Esophagus mucosa (tissue), 1 donor: ENCODE measurements at places on chromosomes 3 and 15. TPM values are rescaled to one million over a fixed set of nuclear protein-coding genes. Genes with fewer than 3 reads are reported as not detected.

- no peak for ATAC-seq
Observed at GRCh38 chr3:107271787-107272387, 105.4 kb upstream of the CCDC54 start.

- ATAC-seq, result no peak
Observed at GRCh38 chr3:119731560-119732343, 28.9 kb downstream of the CFAP91 start.

- no peak for ATAC-seq
Observed at GRCh38 chr3:44099566-44100297, 142.0 kb upstream of the TOPAZ1 start.

- ATAC-seq, result no peak
Observed at GRCh38 chr3:8485943-8486342, 15.7 kb upstream of the LMCD1 start.

- peak; percentile 91 for ATAC-seq
Observed at GRCh38 chr3:24457719-24458118, 36.9 kb downstream of the THRB start.

DNA sequence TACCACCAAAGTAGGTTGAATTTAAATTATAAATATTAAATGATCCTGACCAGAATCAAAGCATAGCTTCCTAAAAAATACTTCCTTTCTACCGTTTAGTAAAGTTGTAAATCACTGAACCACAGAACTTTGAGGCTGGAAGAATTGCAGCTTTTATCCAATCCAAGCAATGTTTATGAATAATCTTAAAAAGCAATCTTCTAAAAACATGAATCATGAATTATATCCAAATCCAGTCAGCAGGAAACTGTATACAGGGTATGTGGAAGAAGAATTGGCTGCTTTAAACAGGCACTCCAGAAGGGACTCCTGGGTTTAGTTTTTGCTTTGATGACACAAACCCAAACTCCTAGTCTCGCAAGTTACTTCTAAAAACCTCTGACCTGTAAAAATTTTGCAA is 30.2 kb downstream of the HEG1 start:
- no peak for ATAC-seq

DNA sequence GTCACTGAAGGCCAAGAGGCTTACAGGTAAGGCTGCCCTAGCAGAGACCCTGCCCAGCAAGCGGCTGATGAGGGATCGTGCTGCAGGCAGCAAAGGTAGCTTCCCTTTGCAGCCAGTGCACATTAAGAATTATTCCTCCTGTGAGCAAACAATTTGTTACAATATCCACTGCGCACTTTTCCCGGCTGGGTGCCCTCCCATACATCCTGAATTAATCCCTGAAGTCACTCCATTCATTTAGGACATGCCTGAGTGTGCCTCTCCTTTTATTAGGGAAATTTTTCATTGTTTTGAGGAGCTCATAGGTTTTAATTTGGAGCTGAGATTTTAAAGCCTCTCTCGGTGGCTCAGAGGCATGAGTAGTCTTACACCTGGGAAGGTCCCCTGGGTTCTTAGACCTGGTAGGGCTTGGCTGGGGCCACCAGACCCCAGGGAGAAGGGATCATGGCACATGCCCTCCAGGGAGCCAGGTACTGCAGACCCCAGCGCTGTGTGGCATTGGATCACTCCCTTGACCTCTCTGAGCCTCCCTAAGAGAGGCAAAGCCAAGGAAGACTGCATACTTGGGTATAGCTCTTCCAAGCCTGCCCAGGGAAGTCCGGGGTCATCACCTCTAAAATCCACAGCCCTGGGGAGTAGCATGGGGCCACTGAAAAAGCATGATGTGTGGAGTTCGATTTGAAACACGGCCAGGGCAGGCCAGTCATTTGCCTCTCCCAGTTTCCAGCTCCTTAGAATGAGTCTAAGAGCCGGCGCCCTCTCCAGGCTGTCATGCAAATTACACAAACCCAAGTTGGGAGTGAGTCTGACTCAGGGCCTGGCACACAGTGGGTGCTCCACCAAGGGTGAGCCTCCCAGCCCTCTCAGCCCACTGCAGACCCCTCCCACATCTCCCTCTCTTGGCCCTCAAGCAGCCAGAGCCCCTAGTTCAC is 151.9 kb upstream of the LINGO1 start:
- ATAC-seq, result no peak

GRCh38 chr3:128402319-128402718 is 64.4 kb downstream of the DNAJB8 start:
- no peak for ATAC-seq

DNA sequence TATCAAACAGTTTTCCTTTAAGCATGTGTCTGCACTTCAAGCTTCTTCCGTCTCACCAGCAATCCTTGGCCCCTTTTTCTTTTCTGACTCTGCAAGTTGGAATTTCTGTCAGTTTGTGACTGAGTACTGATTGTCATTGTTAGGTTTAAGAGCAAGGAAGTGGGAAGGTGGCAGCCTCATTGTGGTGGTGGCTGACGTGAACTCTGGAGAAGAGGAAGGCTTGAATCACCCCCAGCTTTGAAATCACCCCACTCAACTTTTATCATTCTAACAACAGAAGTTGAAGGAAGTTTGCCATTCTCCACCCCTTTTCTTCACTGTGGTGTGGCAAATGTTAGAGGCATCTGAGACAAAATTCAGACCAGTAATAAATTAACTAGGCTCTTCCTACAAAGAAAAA is 231.6 kb upstream of the AGTR1 start:
- ATAC-seq, result no peak

DNA sequence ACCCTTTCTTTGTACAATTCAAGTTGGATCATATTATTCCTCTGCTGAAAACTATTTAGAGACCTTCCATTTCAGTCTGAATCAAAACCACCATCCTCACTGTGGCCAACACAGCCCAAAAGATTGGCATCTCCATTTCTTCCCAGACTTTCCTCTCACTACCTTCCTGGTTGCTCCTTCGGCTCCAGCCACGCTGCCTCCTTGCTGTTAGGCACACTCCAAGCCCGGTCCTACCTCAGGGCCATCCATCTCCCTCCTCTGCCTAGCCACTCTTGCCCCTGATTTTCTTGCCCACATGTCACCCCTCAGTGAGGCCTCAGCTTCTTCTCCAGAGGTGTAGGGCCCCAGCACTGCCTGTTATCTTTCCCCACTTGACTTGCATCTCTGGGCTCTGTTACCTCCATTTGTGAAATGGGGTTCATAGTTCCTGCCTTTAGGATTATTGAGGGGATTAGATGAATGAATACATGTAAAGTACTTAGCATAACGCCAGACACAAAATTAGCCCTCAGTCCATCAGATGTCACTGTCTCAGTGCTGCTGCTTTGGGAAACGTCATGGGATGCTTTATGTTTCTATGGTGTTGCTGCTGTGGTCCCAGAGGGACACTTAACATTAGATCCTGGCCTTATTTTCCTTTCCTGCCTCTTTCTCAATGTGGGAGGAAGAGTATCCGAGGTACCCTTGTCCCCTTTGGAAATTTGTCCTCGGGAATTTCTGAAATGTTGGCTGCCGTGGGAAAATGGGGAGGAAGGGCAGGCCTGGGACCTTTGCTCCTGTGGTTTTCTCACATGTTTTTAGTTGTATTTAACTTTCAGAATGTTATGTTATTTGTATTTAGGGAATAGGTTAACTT is 31.3 kb downstream of the SNRK start:
- ATAC-seq, result peak; percentile 31

- ATAC-seq, result no peak
Observed at GRCh38 chr15:83784975-83785374, 131.1 kb downstream of the ADAMTSL3 start.

GRCh38 chr3:49720855-49721595 is 1.5 kb upstream of the AMIGO3 start:
- ATAC-seq, result no peak

TIMP4 gene
- 1.2 TPM for total RNA-seq

DISP2 gene
- 0.28 TPM for total RNA-seq

HMG20A gene
- total RNA-seq, result 12.6 TPM

CCR8 gene
- 0.16 TPM for total RNA-seq

GP9 gene
- not detected for total RNA-seq
